SHP77 treated with DMSO at 0.1 percent for 48 hours (cell line): ENCODE measurements at places on chromosomes 11 and 22.

DNA sequence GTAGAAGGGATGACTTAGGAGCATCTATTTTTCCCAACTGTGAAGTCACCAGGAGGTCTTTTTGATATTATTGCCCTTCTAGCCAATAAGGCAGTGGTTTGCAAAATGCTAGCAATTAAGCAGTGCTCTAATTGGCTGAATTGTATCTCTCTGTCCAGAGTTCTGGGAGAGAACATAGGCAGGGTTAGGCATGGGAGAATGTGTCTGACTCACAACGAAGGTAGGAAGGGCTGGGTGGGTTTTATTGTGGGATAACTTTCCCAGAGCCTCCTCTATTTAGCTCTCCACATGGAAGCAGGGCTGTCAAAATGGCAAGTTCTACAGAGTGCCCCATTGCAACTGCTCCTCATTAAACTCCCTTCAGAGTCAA is 415.9 kb upstream of the CADM1 start:
- no peak for DNase-seq

DNA sequence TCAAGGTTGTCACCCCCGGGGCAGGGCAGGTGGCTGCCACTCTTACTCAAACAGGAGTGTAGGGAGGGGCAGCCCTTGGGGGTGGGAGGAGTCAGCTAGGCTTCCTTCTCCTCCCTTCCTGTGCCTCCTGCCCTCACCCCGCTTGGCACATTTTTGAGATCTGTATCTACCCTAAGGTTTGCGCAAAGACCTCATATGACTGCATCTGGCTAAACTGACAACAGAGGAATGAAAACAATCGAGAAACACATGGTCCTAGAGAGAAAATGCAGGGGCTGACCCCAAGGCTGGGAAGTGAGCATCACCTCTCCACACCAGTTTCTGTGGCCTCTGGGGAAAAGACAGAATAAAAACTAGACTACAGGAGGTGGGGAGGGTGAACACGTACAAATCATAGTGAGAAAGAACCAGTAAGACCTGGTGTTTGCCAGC is 28.1 kb downstream of the IGSF9B start:
- DNase-seq: no peak

DNA sequence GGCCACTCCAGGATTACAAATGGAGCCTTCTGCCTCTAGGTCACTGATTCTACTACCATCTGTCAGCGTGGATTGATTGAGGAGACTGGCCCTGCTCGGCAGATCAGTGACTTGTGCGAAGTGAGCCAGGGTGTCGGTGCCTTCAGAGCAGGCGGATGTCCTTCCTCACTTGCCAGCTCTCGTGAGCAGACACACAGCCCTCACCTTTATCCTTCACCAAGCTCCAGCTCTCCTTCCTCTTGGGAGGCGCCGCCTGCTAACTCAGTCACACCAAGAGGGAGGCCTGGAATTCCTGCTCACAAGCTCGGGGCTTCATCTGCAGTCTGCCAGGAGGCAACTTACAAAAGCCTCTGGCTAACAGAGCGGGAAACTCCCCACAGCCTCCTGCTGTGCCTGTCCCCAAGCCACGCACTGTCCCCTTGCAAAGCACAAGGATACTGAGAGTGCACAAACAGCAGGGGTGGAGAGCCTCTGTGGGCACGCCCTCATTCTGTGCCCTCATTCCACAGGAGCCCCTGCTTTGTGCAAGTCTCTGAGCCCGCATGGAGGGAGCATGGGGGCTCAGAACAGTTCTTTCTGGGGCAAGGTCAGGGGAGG is 3.5 kb upstream of the TCF20 start:
- DNase-seq: no peak

GRCh38 chr11:109304159-109304558 is 117.8 kb upstream of the C11orf87 start:
- DNase-seq: no peak

DNA sequence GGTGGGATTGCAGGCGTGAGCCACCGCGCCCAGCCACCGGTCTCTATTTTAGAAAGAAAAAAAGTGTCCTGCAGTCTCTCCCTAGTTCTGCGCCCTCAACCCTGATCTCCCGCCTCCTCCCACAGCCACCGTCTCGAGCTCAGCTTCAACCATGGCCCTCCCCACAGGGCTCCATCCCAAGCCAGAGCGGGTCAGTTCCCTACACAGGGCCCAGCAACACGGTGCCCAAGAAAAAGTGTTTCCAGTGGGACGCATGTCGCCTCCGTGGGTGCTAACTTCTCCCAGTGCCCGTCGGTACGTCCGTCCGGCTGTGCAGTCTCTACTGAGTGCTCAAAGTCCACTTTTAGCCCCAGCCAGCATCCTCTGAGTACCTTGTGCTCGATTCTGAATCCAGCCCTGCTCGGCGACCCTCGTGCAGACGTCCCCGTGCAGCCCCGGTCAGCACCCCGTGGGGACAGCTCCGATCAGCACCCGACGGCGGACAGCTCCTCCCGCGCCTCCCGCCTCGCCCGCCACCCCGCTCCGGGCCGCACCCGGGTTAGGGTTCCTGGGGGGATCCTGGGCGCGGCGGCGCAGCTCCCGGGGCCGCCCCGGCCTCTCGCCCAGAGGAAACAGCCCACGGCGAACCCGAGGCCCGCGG is 657 bp upstream of the MAPK8IP2 start:
- DNase-seq: no peak

- DNase-seq: no peak
Measured at GRCh38 chr11:118876286-118876685, 7.4 kb upstream of the CXCR5 start.

DNA sequence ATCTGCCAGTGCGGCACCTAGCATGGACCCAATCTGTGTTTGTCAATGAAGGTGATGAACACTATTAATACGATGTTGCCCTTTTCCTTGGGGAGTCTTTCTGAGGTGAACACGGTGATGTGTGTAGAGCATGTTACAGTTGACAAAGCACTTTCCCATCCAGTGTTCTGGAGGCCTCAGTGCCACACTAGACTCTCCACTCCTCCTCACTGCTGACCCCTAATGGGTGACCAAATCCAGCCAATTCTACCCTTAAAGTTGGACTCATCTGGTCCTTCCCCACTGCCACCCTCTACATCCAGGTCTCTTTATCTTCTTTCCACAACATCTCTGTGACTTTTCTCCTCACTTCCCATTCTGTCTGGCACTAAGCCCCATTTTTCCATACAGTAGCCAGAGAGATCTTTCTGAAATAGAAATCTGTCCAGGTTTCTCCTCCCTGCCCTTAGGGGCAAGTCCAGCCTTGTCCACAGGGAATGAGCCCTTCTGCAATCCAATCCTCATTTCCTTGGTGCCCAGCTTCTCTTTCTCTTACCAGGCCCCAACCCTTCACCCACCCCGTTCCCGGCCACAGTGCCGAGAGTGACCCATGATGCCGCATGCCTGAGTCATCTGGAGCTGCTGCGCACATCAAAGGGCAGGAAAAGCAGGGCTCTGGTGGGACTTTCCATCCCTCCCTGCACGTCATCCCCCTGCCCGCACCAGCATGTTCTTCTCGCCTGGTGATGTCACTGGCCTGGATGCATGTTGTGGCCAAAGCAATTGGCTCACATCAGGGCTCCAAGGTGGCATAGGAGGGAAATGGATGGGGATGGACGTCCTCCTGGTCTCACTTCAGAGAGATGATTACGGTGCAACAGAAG is 64.2 kb downstream of the RASSF10 start:
- no peak for DNase-seq

GRCh38 chr22:18075101-18075719 is 2.6 kb upstream of the PEX26 start:
- no peak for DNase-seq

- DNase-seq: no peak
Measured at GRCh38 chr11:47775240-47775869, 8.2 kb upstream of the FNBP4 start.

- DNase-seq: no peak
Measured at GRCh38 chr22:49934891-49935557, 16.6 kb downstream of the CRELD2 start.

DNA sequence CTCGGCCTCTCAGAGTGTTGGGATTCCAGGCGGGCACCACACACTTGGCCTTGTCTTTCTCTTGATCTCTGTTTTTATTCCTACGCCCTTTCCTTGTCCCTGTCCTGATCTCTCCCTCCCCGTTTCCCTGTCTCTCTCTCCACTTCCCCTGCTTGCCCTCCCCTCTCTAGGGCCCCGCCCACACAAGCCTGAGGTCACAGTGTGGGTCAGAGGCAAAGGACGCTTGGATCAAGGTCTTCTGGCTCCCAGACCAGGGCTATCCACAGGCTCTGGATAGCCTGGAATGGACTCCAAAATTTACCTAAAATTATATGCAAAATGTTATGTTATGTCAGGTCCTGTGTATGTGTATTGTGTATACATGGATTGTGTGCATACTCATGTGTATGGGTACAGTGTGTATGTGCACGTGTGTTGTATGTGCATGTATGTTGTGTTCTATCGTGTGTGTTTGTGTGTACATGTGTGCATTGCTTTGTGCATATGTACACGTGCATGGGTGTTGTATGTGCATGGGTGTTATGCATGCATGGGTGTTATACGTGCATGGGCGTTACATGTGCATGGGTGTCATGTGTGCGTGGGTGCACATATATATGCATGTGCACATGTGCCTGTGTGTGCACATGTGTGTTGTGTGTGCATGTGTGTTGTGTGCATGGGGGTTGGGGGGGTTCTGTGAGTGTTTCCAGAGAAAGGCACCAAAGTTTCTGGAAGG is 38.3 kb downstream of the TP53I11 start:
- DNase-seq: no peak

- no peak for DNase-seq
Measured at GRCh38 chr11:44366741-44367140, 56.8 kb upstream of the ALX4 start.

DNA sequence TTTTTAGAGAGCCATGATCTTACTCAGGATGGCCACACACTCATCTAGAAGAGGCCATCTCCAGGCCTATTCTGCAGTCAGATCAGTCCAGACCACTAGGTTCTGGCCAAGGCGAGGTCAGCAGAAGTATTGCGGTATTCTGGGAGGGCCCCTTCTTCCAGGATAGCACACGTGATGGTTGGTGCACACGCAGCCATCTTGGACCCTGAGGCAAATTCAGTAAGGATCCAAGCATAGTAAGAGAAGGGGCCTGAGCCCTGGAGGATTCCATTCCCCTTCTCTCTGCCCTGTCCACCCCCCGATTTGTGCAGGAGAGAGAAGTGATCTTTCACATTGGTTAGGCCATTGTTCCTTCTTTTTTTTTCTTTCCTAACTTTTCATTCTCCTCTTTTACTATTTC is 957.9 kb downstream of the BRD1 start:
- DNase-seq: no peak

DNA sequence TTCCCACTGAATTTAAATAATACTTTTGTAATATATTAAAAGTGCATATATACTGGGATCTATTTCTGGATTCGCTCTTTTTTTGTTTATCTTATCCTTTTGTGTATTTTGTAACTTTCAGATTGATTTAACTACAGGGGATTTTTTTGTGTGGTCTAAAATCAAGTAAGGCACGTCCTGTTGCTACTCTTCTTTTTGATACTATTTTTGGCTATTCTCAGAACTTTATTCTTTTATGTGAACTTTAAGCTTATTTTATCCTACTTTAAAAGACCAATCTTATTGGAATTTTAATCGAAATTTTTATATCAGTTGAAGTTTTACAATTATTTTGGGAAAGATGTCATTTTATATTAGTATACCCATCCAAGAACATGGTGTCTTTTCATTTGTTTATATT is 106.8 kb downstream of the UVRAG start:
- no peak for DNase-seq

DNA sequence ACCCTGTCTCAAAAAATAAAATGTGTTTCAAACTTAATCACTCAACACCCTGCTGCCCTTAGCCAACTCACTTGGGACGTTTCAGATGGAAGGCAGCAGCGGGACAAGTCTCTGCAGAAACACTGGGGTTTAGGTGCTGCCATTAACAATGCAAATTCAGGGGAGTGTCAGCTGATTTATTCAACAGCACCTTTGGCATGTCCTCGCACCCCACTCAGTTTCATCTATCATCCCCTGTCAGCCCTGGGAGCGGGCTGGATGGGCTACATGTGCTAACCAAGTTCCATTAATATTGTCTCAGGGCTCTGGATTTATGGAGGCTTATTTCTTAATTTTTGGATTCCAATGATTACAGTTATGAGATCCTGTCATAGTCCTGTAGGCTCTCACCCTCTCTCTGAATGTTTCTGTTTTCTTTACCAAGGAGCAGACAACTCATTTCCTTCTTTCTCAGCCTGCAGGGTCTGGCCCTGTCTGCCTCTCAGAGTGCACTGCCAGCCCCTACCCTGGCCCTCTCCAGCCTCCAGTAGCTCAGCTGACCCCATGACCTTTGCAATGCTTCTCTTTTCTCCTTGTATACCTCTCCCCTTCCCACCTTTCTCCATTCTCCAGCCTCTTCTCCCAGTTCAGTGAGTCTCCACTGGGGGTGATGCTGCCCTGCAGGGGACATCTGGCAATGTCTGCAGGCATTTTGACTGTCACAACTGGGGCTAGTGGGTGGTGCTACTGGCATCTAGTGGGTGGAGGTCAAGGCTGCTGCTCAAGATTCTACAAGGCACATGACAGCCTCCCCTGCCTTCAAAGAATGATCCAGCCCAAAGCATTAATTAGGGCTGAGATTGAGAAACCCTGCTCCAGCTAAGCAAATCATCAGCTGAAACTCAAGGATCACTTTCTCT is 79.0 kb downstream of the APIP start:
- no peak for DNase-seq

- no peak for DNase-seq
Measured at GRCh38 chr11:129613071-129613470, 202.6 kb upstream of the TMEM45B start.
